Inflammatory macrophage treated with lipopolysaccharide for 4 hours (primary cell): ENCODE measurements at places on chromosomes 7 and 10.
A peak's percentile ranks its signal among the peaks of the same experiment; 100 is the strongest.

- DNase-seq, result no peak
These were observed 135.6 kb downstream of the VPS41 start for GRCh38 chr7:38773430-38773829.

GRCh38 chr7:43721193-43721806 lies 8.0 kb downstream of the COA1 start:
- DNase-seq, result peak; percentile 66

DNA sequence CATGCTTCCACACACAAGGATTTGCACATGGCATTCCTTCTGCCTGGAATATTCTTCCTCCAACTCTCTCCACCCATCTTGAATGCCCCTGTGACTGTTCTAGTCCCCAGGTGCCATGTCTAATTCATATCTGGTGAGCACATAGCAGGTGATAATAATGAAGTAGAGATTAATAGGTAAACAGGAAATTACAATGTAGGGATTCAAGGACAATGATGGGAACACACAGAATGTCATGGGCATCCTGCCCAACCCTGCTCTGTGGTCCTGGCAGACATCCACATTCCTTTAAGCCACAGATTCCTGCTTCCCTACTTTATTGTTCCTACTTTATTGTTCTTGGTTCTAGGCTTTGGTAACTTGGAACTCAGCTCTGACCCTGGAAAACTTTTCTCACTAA lies 115.8 kb downstream of the THSD7A start:
- no peak for DNase-seq

- no peak for DNase-seq
These were observed 158.2 kb upstream of the PTPRZ1 start for GRCh38 chr7:121714559-121715303.

GRCh38 chr10:100114976-100115770 lies 33.5 kb upstream of the CPN1 start:
- DNase-seq, result no peak

DNA sequence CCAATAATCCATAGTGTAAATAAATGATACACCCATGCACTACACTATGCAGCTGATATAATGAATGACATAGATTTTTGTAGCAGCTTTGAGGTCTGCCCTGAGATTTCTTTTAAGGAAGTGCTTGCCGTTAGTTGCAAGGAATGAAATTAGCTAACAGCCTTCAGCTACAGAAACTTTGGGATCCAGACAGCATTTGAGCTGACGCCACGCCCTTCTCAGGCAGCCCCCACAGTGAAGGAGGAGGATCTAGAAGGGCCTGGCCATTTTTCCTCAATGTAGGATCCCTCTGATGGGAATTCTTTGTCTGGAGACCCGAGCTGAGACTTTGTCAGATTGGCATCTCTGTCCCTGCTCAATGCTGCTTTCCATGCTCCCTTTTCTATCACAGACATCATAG lies 6.1 kb upstream of the PDK4 start:
- DNase-seq, result peak; percentile 10

- DNase-seq, result no peak
These were observed 29.2 kb downstream of the SORBS1 start for GRCh38 chr10:95531994-95532399.

DNA sequence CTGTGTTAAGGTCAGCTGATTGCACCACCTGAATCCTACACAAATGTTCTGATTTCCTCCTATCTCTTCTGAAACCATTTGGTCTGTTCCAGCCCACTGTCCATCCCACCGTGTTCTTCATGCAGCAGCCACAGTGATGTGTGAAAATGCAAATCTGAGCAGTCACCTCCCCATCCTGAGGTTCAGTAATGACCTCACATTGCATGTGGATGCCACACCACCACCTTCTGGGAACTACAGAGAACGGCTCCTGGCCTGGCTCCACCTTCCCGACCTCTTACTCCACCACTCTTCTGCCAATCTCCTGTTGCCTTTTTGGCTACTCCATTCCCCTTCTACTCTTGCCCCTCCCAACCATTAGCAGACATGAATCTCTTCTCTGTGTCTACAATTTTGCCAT lies 244.4 kb downstream of the TNS3 start:
- DNase-seq, result peak; percentile 19

- DNase-seq, result no peak
These were observed 134.3 kb downstream of the ACTR3B start for GRCh38 chr7:152893801-152894294.

GRCh38 chr7:17152721-17153120 lies 145.7 kb upstream of the AHR start:
- peak; percentile 97 for DNase-seq
